ENCODE measurements at places on chromosomes 3 and 15.

GRCh38 chr15:98845138-98845884, 162.3 kb downstream of the PGPEP1L start:
- no peak for DNase-seq

- DNase-seq = no peak
These were observed 20.1 kb downstream of the USP13 start for GRCh38 chr3:179672918-179673317.

DNA sequence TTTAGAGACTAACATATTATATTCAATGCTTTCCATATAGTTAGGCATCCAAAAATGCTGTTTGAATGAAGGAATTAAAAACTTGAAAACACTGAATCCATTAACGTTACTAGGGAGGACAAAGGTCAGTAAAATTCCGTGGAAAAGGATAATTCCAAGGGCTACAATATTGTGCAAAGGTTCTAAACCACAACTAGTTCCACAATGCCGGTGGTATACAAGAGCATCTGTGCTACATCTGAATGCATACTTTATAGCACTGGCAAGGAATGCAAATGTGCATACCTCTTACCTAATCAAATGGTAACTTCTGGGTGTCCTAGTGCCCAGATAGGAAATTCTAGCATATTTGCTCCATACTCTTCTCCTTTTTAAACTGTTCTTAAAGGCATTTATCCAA, 2.2 kb downstream of the ICE2 start:
- DNase-seq = no peak

DNA sequence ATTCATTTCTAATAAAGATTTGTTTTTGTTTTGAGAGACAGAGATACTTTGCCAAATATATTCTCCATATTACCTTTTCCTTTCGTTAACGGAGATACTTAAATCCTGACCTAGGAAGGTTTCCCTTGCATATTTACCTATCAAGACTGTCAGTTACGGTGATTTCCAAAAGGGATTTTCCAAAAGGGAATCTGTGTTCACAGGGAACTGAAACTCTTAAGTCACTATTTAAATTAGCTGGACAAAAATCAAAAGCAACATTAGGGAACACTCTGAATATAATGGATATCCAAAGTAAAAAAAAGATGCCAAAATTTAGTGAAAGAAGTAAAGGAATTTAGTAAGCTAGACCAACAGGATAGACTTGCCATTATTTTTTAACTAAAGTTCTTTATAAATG, 576 bp downstream of the LRRFIP2 start:
- DNase-seq = peak; percentile 68

- no peak for DNase-seq
These were observed 2.0 kb downstream of the MST1R start for GRCh38 chr3:49901366-49902339.

DNA sequence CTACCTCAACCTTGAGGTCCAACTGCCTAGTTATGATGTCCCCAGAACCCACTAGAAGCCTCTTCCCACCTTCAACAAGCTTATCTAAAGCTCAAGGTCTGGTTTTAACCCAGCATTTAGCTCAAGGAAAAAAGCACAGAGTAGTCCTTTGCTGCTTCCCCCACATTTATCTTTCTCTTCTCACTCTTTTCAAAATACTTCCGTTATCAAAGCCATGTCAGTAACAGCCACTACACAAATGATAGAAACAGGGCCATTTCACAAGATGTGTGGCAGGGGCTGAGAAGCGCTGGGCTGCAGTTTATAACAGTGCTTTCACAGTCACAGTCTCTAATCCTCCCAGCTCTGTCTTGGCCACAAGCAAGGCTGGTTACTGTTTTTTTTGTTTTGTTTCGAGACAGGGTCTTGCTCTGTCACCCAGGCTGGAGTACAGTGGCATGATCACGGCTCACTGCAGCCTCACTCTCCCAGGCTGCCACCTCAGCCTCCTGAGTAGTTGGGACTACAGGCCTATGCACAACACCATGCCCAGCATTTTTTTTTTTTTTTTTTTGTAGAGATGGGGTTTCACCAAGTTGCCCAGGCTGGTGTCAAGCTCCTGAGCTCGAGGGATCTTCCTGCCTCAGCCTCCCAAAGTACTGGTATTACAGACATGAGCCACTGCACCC, 218.8 kb downstream of the OSBPL10 start:
- no peak for DNase-seq

- no peak for DNase-seq
These were observed 11.3 kb downstream of the CAND2 start for GRCh38 chr3:12807601-12808359.

DNA sequence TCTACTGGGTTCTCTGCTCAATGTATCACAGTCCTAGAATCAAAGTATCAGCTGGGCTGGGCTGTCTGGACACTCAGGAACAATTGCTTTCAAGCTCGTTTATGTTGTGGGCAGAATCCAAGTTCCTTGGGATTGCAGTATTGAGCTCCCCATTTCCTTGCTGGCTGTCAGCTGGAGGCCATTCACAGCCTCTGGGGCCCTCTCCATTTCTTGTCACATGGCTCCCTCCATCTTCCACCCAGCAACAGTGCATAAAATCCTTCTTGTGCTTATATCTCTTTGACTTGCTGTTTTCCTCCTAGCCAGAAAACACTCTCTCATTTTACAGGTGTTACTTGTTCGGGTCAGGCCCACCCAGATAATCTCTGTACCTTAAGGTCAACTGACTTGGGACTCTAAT, 363.5 kb downstream of the IGSF11 start:
- no peak for DNase-seq

DNA sequence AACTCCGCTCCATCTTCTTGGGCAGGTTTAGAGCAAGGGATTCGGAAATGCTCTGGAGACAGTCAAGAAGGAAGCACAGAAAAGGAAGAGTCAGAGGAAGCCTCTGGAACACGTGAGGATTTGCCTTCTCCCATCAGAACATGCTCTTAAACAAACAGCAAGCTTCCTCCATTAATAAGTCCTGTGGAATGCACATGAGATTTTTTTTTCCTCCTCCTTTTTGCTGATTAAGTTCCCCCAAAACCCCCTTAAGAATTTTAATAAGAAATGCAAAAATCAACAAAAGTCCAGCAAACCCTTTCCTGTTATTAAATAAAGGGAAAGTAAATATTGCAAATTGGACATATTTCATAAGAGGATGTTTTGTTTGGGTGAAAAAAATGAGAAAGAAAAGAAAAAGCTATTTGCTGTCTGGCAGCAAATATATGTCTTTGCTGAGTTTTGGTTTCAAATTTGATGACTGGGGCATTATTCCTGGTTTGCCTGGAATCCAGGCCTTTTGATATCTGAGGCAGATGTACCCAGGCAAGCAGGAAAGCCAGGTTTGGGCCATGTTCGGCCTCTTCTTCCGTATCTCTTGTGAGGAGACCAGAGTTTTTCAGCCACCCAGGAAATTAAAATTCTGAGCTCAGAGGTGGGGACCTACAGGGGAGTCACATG, 7.9 kb upstream of the TSEN2 start:
- DNase-seq = peak; percentile 19

DNA sequence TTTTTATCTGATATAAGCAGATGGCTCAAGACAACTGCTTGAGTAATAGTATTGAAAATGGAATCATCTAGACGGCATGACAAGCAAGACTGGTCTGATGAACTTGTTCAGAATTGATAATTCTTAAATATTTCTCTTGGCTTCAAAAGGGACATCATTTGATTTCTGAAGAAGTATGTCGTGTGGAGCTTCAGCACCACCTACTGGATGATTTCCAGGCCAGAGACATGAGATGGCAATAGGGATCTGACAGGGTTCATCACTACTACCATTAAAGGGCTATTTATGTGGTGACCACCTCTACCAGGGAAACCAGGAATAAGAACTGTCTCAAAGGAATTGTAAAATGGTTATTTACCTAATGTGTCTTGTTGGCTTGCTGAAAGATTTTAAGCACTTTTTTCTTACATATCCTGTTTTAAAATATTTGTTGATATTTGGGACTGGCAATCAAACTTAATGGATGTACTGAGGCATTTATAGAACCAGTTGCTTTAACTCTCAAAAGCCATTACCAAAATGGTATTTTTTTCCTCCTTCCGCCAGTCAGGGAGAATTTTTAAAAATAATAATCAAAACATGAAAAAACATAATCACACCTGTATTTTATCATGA, 99.5 kb upstream of the FAM98B start:
- DNase-seq = peak; percentile 76

DNA sequence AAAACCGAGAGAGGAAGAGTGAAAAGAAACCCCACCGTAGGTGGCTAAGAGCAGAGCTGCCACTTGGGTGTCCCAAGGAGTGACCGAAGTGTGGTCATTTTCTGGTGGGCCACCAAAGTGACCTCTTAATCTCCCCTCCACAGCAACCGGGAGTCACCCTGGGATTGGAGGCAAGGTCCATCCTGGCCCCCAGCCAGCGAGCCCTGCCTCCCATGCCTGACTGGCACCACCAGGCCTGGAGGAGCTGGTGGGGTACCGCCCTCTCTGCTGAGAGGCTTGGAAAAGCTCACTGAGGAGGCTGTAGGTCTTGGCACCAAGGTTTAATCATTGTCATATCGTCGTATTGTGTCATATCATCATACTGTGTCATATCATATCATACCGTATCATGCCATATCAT, 74.0 kb upstream of the TRPM1 start:
- DNase-seq = no peak

GRCh38 chr3:143718463-143718862, 129.8 kb downstream of the SLC9A9 start:
- DNase-seq = no peak

GRCh38 chr15:73482166-73482565, 39.2 kb downstream of the REC114 start:
- peak; percentile 56 for DNase-seq

GRCh38 chr3:44682182-44682896, 30.1 kb upstream of the ZNF502 start:
- no peak for DNase-seq

GRCh38 chr15:57370929-57371328, 5.4 kb upstream of the CGNL1 start:
- DNase-seq = no peak

DNA sequence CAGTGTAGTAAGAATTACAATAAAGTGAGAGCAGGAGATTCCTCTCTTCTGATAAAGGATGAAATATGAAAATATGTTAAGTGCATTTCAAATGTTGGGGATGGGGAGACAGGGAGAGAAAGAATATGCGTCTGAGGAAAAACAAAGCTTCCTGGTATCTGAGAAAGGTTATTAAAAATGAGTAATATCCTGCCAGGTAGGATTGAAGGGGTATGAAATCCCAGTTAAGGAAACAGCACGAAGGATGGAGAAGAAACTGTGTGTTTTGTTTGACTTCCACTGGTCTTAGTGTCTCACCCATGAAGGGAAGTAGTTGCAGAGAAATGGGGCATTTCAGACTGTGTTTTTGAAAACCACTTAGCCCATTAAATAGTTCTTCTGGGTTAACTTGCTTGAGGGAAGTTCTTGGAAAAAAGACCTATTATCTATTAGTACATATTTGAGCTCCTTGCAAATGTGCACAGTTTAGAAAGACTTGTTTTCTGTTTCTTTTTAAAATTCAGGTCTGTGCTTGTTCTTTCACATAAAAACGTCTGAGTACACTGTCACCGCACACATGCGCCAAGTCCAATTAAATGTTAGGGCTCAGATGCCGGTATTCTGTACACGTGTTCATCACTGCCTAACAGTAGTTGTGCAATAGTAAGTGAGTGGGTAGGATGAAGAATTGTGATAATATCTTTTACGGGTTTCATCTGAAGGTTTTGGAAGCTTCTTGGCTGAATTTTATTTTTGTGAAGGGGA, 196.1 kb upstream of the P2RY1 start:
- DNase-seq = no peak

- DNase-seq = no peak
These were observed 9.0 kb downstream of the PPCDC start for GRCh38 chr15:75032395-75032794.

DNA sequence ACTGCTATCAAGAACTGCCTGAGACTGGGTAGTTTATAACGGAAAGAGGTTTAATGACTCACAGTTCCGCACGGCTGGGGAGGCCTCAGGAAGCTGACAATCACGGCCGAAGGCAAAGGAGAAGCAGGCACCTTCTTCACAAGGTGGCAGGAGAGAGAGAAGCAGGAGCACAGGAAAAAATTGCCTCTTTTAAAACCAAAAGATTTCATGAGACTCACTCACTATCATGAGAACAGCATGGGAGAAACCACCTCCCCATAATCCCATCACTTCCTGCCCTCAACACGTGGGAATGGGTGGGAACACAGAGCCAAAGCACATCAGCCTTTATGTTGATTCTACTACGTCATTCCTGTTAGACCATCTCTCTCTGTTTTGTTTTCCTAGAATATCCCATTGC, 650.9 kb upstream of the SEMA6D start:
- no peak for DNase-seq

DNA sequence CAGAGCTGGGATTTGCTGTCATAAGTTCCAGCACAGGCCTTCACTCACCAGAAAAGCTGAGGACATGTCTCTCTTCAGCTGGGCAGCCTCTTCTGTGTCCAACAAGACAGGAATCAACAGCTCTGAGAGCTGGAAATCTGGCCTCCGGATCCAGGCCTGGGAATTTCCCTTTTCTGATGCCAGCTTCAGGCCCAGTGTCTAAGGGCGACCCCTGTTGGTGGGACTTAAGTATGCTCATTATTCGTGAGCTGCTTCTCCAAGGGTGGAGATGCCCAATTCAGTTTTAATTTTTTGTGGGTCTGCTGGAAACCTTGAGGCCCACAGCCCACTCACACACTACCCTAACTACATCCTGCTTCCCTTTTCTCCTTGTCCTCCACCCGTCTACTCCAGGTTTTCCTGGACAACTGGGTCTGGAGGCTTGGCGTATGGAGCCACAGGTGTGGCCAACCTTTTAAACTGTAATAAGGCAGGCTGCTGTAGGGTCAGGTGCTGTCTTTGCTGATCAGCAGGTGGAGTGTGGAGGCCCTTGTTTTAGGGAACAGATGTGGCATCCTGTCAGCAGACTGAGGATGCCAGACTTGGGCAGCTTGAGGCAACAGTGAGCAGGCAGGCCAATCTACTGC, 2.6 kb upstream of the CEMIP start:
- peak; percentile 88 for DNase-seq

DNA sequence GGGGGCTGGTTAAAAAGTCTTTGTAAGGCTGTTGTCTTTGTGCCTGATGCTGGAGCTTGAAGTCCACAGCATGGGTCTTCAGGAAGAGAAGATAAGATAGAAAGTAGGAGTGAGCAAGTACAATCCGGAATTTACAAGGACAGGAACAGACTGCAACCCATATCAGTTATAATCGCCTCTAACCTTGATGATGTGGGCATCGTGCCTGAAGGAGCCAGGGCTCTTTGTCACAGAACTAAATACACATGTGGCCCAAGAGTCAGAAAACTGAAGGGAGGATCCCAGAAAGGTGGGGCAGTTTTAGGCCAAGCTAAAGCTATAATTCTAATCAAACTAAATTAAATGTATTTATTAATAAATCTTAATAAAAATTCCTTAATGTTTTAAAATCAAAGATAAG, 132.2 kb downstream of the TMCO5A start:
- no peak for DNase-seq

DNA sequence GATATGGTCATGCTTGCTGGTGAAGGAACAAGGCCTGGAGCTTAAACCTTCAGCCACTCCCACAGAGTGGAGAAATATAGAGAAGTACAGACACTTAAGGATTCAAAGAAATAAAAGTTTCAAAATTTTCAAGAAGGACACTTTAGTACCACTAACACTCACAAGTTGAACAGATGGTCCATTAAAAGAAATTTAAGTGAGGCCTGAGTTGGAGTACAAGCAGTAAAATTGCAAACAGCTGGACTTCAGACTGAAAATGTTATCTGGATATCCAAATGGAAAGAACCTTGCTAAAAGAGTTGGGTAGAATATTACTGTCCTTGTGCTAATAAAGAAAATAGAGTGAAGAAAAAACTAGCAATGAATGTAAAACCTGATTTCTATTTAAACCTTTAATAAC, 397.1 kb upstream of the KCNMB2 start:
- no peak for DNase-seq

GRCh38 chr3:14285548-14285925, 106.9 kb downstream of the LSM3 start:
- DNase-seq = no peak
